ENCODE measurements at places on chromosomes 6 and 20.

GRCh38 chr6:88223298-88223697, 57.2 kb upstream of the CNR1 start:
- DNase-seq = no peak

- no peak for DNase-seq
These were observed 141.1 kb downstream of the CD164 start for GRCh38 chr6:109241199-109241598.

DNA sequence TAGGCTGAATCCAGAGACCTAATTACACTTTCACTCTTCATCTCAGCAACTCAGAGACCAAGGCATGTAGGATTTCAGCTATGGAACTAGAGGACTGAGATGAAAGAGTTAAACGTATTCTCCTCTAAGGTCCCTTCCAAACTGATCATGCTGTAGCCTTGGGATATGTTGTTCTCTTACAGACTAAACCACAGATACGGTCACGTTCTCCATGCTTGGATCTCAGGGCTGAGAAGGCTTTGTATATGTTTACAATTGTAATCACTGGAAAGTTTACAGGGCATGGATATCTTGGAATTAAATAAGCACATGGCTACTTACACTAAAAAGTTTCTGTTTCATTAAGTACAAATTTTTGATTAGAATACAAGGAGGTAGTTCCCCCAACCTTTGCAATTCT, 50.1 kb downstream of the PKIB start:
- no peak for DNase-seq

DNA sequence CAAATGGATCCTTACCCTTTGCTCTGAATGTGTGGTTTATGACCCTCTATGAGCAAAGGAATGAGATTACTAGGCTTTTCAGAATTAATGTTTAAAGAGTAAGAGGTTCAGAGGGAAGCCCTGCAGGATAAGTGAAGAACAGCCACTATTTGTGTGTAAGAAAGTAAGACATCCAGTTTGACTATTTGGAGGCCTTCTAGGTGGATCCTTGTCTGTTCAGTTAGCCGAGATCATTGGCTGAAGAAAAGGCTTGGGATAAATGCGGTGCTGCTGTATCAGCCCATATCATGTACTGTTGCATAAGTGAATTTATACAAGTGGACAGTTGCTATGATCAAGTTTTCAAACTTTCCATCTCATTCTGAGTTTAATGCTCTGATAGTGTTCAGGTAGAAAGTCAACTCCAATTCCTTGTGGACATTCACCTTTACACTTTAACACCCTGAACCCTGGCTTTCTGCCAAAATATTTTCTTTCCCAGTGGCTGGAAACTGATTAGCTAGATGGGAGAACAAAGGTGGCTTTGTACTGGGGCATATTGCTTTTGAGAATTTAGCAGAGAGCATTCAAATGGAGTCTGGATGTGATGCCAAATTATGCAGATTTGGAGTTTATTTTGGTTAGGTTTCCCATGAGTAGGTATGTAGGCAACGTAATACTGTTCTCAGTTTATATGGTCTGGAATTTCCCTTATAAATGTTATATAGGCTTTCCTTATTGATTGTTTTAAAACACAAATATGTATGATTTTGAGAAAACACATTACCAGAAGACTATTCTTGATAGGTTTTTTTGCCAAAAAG, 15.0 kb downstream of the PARD6B start:
- DNase-seq = no peak

- DNase-seq = no peak
These were observed 589.8 kb downstream of the RNF144B start for GRCh38 chr6:18976966-18977365.

DNA sequence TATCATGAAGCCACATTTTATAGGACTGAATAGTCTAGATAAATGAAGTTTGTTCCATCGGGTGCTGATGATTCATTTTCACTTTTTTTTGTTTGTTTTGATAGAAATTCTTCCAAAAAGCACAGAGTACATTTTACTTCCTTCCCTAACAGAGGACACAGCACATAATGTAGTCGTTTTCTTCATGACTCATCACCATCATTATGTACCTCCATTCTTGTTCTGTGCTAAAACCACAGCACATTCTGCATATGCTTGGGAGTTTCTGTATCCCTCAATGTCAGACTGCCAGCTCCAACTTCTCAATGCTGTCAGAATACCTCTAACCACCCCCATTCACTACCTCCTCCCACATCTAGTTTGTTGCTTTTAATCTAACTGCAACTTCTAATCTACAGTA, 1004.9 kb upstream of the ADGRB3 start:
- DNase-seq = no peak

GRCh38 chr6:21845018-21845417, 251.5 kb downstream of the SOX4 start:
- no peak for DNase-seq
